ENCODE measurements at places on chromosomes 2 and 18.

GRCh38 chr2:62447411-62447810 lies 58.6 kb downstream of the TMEM17 start:
- DNase-seq, result no peak

GRCh38 chr2:241862775-241863535 lies 4.3 kb upstream of the PDCD1 start:
- no peak for DNase-seq

DNA sequence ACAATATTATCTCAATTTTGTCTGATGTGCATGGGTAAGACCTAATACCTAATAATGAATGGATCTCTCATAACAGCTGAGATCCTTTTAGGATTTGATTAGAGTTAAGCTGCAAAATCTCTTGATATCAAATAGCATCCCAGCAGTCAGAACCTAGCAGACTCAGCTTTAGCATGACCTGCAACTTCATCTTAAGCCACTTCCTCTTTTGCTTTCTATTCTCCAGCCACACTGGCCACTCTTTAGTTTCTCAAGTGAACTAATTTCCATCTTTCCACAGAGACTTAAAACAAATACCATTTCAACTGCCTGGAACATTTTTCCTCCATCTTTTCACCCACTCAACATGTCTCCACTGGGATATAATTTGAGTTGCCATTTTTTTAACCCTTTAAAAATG lies 1251.6 kb upstream of the ZEB2 start:
- no peak for DNase-seq

DNA sequence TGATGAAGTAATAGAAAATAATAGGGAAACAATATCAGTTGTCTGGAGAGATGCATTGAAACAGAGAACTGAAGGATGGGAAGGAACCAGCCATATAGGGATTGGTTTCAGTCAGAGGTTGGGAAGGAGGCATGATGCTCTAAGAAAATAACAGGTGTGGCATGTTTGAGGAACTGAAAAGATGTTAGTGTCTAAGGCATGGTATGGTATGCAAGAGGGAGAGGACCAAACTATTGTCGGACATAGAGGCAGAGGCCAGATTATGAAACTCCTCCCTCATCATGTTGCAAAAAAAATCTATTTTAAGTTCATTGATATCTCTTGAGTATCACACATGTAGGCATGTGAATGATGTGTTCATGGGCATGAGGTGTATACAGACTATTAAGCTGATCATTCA lies 48.9 kb upstream of the EMILIN2 start:
- no peak for DNase-seq

- DNase-seq, result no peak
These were observed 101.1 kb downstream of the ZBTB7C start for GRCh38 chr18:48308027-48308635.

- DNase-seq, result no peak
These were observed 19.9 kb downstream of the SOCS6 start for GRCh38 chr18:70308555-70309294.

GRCh38 chr2:206154197-206154596 lies 5.0 kb downstream of the NDUFS1 start:
- no peak for DNase-seq

DNA sequence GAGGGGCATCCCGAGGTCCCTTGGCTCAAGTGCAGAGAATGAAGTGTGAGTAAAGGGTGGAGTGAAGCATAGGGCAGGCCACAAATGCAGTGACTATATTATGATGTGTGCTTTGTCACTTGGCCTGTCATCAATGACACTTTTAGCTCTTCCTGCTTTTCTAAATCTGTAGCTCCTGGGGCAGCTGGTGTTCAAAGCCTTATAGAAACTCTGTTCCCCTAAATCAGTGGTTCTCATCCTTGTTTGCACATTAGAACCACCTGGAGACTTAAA lies 135.6 kb upstream of the LGALSL start:
- no peak for DNase-seq

GRCh38 chr2:183597841-183598240 lies 473.6 kb downstream of the NUP35 start:
- DNase-seq, result no peak

GRCh38 chr2:42566837-42567321 lies 1.6 kb upstream of the MTA3 start:
- no peak for DNase-seq

DNA sequence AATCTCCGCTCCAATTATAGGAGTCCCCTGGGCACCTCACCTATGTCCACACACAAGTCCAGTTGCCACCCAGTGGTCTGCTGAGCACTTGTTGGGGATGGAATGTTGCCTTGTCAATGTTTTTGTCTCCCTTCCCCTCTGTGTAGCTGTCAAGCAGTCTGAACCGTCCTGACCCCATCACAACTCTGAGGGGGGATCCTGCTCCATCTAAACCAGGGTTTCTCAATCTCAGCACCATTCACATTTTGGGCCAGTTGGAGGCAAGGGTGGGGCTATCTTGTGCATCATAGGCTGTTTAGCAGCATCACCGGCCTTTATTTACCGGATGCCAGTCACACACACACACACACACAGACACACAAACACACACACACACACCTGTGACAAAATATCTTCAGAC lies 53.0 kb downstream of the CYP26B1 start:
- DNase-seq, result no peak

GRCh38 chr2:172931918-172932520 lies 143.6 kb upstream of the MAP3K20 start:
- peak; percentile 46 for DNase-seq

GRCh38 chr2:100624536-100624935 lies 61.7 kb downstream of the PDCL3 start:
- no peak for DNase-seq

- DNase-seq, result no peak
These were observed 32.8 kb downstream of the GRHL1 start for GRCh38 chr2:9984217-9984739.

GRCh38 chr18:63301434-63301833 lies 18.1 kb downstream of the BCL2 start:
- no peak for DNase-seq

DNA sequence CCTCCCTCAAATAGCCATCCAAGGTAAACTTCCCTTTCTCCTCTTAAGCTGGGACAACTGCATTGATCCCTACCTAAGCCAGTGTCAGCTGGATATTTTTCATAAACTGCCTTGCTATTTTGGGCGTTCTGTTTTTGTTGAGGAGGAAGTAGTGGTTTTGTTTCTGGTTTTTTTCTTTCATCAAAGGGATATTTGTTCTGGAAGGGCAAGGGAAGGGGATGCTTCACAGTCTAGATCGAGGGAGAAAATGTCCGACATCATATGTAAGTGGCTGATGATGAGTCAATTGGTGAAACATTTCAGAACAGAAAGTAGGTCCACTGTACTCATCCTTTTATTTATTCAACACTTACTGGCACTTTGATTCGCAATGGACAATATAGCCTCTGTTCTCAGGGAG lies 31.0 kb downstream of the TANC1 start:
- DNase-seq, result no peak

DNA sequence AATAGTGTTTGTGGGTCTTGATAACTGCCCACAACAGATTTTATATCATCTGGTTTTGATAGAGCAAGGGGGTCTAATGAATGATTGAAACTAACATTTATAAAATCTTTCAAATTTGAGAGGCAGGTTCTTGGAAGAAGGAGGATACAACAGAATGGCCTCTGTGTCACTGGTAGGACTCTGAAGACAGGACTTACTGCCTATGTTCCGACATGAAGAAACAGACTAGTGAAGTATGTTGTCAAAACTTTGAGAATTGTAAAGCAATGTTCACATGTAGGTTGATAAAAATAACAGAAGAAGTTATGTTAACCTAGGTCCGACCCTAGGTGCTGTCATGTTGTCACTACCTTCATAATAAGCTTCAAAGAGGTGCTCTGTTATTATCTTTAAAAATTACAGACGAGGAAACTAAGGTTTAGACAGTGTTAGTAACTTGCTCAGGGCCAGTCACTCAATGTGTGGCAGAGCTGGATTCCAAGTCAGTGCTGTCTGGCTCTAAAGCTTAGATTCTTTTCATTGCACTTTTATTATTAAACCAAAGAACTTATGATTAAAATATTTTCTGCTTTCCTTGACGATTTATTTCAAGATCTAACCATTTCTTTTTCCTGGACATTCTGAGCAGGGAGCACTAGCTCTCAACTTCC lies 146.2 kb downstream of the RPIA start:
- no peak for DNase-seq

GRCh38 chr18:23131693-23132319 lies 3.5 kb upstream of the CABLES1 start:
- peak; percentile 23 for DNase-seq

GRCh38 chr2:47644351-47644750 lies 138.6 kb upstream of the MSH6 start:
- DNase-seq, result no peak

DNA sequence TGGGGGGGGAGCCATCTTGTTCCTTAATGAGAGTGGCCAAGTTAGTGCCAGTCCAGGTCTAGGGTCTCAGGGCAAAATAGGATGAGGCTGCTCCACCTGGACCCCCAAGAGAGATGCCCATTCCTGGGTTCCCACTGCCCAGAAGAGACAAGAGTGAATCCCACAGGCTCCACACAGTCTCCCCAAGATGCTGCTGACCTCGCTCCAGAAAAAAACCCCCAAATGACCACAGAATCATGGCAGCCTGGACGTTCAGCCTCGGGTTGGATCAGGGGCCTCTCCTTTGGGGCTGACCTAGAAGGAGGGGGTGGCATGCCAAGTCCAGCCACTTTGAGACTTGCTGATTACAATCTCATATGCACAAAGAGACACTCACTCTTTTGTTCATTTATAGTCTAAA lies 25.1 kb downstream of the STAT1 start:
- DNase-seq, result no peak

- no peak for DNase-seq
These were observed 37.8 kb upstream of the EFEMP1 start for GRCh38 chr2:55961318-55961911.

DNA sequence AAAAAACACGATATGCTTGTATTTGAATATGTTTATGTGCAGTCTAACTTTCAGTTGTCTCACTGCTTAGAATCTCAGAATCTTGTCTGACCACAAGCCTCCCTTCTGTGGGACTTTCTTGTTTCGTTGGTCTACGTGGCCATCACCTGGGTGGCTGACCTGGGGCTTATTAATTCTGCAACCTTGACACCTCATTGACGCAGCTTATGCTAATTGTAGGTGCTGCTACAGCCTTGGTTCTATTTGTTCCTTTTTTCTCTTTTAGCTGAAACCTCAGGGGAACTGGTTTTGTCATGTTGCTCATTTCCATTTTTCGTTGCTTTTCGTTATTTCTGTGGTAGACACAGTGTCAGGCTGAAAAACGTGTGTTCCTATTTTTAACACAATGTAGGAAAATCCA lies 273.7 kb downstream of the SLC4A3 start:
- DNase-seq, result no peak

- no peak for DNase-seq
These were observed 41.3 kb downstream of the ZFP36L2 start for GRCh38 chr2:43185146-43185545.

DNA sequence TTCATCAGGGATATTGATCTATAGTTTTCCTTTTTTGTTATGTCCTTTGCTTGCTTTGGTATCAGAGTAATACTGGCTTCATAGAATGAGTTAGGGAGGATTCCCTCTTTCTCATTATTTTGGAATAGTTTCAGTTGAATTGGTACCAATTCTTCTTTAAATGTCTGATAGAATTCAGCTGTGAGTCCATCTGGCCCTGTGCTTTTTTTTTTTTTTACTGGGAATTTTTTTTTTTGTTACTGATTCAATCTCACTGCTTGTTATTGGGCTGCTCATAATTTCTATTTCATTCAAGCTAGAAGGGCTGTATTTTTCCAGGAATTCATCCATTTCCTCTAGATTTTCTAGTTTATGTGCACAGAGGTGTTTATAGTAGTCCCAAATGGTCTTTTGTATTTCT lies 103.9 kb downstream of the RND3 start:
- no peak for DNase-seq

DNA sequence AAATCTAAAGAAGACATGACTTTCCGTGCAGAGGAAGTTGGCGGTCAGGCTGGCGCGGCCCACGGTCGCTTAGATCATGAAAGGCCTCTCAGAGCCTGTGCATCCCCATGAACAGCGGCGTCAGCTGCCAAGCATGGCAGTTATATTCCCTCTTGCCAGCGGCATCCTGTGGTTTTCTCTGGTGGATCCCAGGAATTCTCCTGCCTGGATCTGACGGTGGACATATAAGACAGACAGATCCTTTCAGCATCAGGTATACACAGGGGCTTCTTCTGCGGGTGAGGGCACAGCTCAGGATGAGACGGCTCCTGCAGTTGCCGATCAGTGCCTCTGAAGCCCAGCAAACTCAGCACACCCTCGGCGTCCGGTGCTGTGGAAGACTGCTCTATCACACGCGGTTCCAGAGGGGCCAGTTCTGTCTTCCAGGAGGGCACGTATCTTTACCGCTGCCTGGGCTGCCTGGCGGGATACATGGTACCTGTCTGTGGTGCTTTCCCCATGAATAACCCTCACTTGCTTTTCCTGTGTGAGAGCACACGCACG lies 157.8 kb downstream of the LDLRAD4 start:
- no peak for DNase-seq

DNA sequence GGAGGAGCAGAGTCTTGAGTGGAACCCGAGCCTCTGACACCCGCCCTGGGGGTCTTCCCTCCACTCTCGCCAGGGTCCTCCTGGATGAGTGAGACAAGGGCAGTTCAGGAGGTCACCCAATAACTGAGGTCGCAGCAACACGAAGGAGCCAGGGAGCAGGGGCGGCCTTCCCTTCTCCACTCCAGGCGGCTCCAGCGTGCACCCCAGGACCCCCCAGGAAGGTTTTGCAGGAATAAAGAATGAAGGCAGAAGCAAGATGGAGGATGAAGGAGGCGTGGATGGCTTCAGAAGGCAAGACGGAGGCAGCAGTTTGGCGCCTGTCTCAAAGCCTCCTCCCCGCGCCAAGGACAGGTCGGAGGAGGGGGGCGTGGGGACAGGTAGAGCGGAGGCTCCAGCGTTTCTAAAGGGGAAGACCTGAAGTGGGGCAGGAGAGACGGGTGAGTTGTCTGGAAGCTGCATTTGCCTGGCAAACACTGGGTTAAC lies 579 bp upstream of the ITM2C start:
- DNase-seq, result no peak

DNA sequence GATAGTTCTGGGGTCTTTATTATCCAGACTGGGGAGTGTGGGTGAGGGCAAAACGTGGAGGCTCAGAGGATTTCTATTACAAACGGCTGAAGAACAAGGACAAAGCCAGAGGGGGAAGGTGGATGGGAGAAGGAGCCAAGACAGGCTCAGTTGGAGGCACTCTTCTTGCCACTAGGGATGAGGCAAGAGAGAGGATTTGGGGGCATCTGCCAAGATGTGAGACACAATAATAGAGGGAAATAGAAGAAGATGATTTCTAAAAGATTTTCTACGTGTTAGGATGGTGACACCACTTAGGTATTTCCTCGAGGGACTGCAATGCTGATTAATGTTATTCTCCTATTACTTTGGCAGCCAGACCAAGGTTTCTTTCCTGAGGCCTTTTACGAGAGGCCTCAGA lies 71.8 kb downstream of the APOB start:
- no peak for DNase-seq

DNA sequence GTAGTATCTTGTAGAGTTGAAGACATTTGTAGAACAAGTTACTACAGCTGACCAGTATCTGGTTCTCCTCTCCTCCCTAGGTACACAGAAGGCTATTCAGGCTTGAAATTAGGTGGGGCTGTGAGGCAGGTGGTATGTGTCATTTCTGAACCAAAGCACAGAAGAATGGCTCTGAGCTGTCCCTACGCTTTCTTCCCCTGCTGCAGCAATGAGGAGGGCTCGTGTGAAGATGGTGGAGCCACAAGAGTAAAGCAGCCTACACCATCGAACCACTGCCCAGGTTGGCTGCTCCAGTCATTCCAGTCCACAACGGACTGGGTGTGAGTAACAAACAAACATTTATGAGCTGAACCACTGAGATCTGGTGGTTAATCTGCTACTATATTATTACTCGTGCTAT lies 148.9 kb downstream of the DTNB start:
- no peak for DNase-seq

- no peak for DNase-seq
These were observed 126.2 kb upstream of the EML6 start for GRCh38 chr2:54597153-54597848.

Measured in stimulated activated CD4-positive, alpha-beta T cell treated with anti-CD3 and anti-CD28 coated beads, Interleukin-1b, Interleukin-23, amount 100 ng/mL, for 1 hour (primary cell).